Kasumi-1 (cell line): ENCODE measurements at places on chromosomes 2 and 18.

- DNase-seq, result no peak
Observed at GRCh38 chr2:41597680-41598079, 450.1 kb upstream of the PKDCC start.

DNA sequence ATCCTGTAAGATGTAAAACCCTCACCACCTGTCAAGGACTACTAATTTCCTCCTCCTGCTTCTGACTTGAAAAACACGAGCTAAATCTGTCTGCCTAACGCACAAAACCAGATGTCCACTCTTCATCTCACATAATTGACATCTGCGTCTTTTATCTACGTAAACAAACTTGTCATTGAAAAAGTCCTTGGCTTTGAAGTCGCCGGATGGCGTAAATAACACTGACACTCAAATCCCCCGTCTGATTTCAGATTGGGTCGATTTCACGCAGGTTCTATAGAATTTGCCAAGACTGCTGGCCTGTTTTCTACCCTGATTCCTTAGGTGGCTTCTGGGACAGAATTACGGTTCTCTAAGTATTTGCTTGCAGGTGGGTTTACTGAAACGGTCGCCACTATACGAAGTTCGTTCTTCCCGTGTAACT lies 539 bp upstream of the MOB4 start:
- DNase-seq, result no peak

DNA sequence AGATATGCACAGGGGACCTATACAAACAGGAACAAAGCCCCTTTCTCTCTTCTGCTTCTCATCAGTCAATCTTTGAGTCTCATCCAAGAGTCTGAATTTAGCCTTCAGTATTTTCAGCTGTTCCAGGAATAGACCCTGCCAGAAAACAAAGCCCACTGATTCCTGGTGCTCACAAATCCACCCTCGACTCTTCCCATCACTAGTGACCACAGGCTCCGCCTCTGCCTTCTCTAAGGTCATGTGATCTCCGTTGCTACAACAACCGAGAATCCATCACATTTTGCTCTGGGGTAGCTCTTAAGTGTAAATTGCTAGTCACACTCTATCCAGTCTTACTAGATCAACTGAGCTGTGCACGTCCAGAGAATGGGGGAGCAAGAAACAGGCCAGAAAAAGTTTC lies 46.4 kb upstream of the SPTBN1 start:
- no peak for DNase-seq

DNA sequence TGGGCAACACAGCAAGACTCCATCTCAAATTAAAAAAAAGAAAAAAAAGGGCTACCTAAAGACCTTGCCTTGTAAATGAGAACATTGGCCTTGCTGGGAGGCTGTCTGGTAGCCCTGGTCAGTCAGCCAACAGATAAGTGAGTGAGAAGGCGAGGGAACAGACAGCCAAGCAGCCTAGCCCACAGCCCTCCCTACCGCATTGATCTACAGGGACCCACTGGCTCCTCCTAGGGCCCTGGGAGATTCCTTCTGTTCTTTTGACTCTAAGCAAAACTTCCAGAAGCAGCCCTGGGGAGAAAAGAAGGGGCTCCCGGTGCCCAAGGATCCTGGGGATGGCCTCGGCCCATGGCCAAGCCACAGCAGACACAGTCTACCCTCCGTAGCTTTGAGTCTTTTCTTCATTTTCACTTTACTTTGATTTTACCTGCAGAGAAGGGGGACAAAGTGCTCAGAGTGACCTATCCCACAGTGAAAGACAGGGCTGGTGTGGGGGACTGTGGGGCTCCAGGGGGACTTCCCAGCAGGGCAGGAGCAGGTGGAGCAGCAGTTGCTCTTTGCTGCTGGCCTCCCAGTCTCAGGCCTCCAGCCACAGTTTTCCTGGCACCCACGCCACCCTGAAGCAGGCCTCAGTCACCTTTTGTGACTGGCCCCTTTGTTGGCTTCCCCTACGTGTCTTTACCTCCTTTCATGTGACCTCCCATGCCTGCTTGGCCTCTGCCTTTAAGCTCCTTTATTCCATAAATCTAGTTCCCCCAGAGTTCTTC lies 5.1 kb downstream of the CEP68 start:
- no peak for DNase-seq

- no peak for DNase-seq
Observed at GRCh38 chr2:101580528-101580927, 105.6 kb upstream of the RFX8 start.

DNA sequence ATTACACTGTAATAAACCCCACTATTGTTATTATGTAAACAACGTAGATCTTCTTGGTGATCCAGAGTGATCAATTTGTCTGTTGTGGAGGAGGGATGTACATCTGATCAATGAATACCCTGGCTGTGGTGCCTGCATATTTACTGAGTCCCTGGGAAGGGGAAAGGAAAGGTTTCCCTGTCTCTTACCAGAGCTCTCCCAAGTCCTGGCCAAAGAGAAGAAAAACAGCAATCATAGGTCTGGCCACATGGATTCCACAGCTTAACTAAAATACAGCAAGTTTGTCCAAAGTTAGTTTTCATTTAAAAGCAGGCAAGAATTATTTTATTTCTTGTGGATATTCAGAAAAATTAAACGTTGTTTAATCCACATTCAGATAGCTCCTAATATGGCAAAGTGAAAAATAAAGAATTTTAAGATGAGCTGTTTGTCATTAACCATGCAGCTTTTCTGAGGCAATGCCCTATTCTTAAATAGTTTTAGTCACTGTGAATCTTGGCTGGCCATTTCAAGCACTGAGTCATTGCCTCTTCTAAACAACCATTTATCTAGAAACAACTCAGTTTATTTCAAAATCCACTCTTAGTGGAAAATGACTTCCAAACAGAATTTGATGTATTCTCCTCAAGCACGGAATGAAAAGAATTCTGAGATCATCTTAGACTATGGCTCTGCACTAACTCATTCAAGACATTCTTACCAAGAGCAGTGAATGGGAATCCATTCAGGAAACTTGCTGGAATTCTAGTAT lies 1004.4 kb upstream of the CDH2 start:
- no peak for DNase-seq
